Fibroblast of mammary gland (primary cell): ENCODE measurements at places on chromosomes 4 and X.
A peak's percentile ranks its signal among the peaks of the same experiment; 100 is the strongest.

DNA sequence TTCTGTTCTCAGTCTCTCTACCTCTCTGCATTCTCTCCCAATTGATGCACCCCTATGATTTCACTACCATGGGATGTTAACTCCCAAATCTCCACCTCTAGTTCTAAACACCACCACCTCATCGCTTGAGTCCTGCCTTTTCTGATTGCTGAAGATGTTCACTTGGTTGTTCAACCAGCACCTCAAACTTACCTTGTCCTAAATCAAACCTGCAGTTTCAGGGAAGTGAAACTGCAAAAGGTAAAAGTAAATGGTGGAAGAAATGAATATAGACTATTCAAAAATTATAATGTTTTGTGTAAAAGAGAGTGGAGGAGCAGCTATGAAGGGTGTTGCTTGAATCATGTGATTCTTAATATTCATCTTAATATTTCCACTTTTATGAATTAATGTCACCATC is 91.0 kb downstream of the PDE5A start:
- DNase-seq, result no peak

- peak; percentile 6 for DNase-seq
Measured at GRCh38 chrX:23317799-23318724, 16.6 kb upstream of the PTCHD1 start.

- peak; percentile 42 for DNase-seq
Measured at GRCh38 chr4:95091272-95091671, 333.5 kb downstream of the BMPR1B start.

- no peak for DNase-seq
Measured at GRCh38 chr4:44791831-44792230, 65.5 kb upstream of the GNPDA2 start.

GRCh38 chr4:127791391-127791790 is 9.3 kb downstream of the HSPA4L start:
- DNase-seq, result no peak

DNA sequence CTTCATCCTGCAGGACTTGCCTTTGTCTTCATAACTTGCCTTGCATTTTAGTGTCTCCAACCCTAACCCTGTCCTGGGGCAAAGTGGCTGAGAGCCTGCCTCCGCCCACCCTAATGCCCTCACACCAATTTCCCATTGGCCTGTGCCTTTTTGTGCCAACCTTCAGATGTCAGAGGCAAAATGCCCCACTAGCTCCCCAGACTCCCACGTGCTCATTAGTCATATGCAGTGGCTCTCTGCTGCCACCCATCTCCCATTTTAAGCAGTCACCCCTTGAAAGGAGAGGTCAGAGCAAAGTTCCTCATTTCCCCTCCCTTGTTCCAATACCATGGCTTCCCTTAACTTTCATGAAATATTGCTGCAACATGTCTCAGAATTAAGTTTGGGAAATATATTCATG is 74.8 kb upstream of the PASD1 start:
- no peak for DNase-seq

GRCh38 chrX:41397768-41398167 is 49.4 kb upstream of the NYX start:
- DNase-seq, result no peak

DNA sequence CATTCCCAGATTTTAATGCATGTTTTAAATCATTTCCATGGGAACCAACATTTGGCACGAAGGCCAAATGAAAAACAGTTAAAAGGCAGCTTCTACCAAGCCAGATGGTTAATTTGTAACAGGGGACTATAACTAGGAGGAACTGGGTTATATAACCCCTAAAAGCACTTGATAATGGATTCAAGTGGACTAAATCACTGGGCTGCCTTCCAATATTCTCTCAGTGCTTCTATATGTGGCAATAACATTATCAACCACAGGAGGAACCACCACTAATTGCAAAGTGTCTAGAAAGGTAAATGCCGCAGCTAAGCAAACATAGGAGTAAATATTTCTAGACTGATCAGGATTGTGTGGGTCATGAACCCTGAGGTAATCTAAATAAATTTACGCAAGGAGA is 391.5 kb downstream of the UBE2NL start:
- DNase-seq, result no peak

DNA sequence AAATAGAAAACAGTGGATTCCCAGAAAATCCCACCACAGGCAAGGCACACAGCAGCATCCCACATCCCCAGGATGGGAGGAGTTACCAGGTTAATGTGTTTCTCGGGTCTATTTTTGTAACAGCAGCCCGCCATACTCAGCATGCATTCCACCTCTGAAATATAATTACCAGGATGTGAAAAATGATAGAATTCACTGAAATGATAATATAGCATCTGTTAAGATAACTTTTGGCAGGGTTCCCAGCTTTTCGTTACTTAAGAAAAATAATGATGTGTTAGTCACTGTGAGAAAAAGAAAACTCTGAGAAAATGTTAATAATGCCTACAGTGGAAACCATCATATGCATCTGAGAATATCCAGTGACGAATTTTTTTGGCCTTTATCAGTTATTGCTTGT is 87.1 kb downstream of the VCX2 start:
- DNase-seq, result peak; percentile 58

GRCh38 chr4:77025643-77026321 is 50.0 kb downstream of the CCNI start:
- peak; percentile 68 for DNase-seq

DNA sequence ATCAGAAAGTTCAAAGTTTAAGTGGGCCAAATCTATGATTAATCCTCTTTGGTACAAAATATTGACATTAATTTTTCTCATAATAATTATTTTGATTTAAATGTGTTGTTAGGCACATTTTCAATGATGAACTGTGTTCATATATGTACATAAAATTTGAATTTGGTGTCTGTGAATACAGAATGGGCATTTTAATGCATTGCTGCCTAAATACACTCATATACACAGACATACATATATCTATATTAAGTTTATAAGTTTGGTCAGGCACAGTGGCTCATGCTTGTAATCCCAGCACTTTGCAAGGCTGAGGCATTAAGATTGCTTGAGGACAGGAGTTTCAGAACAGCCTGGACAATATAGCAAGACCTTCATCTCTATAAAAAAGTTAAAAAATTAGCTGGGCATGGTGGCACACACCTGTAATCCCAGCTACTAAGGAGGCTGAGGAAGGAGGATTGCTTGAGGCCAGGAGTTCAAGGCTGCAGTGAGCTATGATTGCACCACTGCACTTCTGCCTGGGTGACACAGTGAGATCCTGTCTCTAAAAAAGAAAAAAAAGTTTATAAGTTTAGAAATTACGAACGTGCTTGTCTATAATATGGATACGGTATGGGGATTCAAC is 12.3 kb upstream of the BMP2K start:
- no peak for DNase-seq

GRCh38 chrX:4110964-4111363 is 397.5 kb upstream of the PRKX start:
- DNase-seq, result no peak

DNA sequence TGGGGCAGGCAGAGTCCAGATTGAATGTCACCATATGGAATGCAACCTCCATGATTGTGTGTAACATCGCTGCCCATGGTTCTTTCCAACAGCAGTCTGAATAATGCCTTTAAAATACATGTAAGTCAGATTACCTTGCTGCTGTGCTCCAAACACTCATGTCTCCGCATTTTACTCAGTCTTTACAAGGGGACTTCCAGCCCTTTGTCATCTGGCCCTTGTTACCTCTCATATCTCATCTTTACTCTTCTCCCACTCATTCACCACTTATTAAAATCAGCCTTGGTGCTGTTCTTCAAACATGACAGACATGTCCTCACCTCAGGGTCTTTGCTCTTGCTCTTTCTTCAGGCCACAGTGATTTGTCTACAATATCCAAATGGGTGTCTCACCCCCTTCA is 200.4 kb upstream of the GYPA start:
- DNase-seq, result no peak

GRCh38 chr4:165518024-165518616 is 139.3 kb downstream of the CPE start:
- no peak for DNase-seq

GRCh38 chrX:50615570-50616158 is 145.0 kb upstream of the DGKK start:
- DNase-seq, result no peak

- peak; percentile 31 for DNase-seq
Measured at GRCh38 chr4:1342003-1342402, 5.0 kb upstream of the UVSSA start.

DNA sequence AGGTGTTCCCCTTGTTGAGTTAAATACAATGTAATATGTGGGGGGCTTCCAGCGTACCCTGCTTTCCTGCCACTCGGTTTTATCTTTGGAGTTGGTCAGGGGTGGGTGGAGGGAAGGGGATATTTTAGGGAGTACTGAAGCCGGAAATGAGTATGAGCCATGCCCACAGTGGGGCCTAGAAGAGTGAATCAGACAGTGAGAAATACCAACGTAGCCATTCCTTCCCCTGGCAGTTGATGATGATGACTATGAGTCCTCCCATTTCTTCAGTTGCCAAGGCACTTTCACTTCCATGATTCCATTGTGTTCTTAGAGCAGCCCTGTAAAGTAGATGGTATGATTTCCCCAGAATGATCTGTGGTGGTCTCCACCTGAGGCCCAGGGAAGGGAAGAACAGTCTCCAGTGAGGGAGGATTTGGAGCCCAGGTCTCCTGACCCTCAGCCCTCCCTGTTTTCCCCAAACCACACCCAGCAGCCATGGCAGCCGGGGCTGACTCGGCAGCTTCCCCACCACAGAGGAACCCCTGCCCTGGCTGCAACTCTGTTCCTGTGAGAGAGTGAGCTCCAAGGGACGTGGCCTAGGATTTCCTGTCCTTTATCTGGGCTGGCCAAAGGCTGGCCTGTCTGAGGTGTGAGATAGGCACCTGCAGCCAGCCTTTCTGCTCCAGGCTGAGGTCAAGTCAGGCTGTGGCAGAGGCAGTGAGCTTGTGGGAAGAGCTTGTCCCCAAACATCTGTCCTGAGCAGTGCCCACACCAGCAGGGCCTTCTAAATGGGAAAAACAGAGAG is 52.7 kb downstream of the STARD8 start:
- DNase-seq, result peak; percentile 64

GRCh38 chr4:20938204-20938603 is 237.9 kb downstream of the PACRGL start:
- no peak for DNase-seq

DNA sequence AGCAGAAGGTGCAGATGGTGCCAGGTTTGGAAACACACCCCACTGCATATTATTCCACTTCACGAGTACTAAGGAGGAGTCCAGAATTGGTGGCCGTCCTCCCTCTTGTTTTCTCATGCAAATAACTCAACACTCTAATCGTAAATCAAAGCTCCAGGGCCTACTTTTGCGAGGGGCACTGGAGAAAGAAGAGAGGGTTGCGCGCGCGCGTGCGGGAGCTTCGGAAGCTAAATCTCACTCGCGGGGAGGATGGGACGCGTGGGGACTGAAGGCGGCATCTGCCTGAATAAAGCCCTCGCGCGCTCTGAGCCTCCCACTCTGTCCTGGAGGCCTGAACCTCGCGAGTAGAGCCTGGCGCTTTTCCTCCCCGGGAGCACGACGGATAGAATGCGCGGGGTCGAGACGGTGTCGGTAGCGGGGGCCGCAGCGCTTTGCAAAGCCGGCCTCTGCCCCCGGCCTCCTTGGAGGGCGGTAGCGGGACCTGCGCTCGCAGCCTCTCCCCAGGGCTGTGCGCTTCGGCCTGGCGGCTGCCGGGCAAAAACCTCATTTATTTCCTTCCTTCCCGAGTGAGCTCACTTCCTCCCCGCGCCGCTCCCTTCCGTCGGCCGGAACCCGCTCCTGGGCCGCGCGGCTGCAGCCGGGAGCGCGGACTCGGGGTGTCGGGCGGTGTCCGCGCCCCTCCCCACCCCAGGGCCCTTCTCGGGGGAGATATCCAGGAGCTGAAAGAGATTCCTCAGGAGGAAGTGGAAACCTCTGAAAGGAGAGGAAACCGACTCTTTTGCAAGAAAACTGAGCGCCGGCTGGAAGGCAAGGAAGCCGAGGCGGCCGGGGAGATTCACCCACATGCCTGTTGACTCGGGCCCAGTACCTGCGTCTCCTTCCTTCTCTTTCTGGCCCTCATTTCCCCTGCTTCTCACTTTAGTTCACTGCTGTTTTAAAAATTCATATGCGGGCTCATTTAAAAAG is 20.7 kb downstream of the HAND2 start:
- peak; percentile 63 for DNase-seq

DNA sequence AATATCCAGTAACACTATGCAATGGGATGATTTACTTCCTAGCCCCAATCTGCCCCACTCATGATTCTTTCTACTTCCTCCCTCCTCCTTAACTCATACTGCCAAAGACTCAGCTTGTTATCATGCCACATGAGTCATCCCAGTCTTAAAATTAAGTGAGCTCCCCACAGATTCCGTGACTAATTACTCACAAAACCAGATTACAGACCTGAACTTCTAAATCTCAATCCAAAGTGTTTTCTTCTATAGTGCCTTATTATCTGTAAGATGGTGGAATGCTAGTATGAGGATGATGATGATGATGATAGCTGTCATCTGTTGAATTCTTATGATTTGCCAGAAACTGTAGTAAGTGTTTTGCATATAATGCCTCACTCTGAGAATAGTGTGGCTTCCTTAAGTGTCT is 27.7 kb upstream of the GPC3 start:
- DNase-seq, result peak; percentile 62

DNA sequence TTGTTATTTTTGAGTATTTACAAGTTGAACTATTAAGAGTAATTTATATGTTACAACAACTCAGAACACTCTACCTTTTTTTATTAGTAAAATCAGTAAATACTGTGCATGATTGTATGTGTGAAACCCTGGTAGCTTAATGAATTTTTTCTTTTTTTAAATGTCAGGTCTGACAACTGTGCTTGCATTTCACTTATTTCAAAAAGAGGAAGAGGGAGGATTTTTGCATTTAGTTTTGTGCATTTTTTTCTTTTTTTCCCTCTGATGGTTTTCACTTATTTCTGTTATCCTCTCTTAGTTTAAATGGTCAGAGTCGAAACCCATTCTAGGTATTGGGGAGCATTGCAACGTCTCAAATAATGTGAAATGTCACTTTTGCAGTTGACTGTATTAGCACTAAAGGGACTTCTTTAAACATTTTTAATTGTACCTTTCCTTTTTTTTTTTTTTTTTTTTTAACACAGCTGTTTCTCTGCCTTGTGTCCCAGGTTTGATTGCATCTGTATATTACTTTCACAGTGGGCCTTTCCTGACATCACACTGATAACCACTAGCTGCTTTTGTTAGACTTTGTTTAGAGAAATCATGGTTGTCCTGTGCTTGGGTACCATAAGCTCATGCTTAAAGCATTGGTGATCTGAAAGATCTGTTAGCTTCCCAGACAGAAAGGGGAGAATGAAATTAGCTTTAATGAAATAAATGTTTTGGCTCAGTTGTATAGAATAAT is 28.5 kb downstream of the MOB1B start:
- DNase-seq, result no peak

GRCh38 chr4:158079661-158080060 is 93.2 kb downstream of the GASK1B start:
- DNase-seq, result peak; percentile 60

GRCh38 chr4:19683426-19683825 is 568.3 kb upstream of the SLIT2 start:
- DNase-seq, result no peak

DNA sequence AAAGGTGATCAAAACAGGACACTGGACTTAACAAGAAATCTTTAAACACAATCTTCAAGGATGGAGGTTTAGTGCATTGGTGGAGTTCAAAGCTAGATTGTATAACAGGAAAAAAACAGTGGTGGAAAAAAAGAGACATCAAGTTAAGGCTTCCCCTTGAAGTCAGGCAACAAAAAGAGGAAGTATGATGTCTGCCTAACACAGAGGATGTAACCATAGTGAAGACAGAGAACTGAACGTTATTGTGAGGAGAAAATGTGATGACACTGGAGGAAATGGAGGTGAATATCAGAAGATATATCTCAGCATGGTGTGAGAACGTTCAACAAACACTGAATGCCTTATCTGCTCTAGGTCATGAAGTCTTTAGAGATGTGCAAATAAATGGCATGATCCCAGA is 192.4 kb upstream of the AR start:
- DNase-seq, result no peak
